ENCODE measurements at places on chromosomes 6 and 20. TPM values are rescaled to one million over a fixed set of nuclear protein-coding genes. Genes with fewer than 3 reads are reported as not detected.

Gene FOXS1
- 15.7 TPM for total RNA-seq

Gene SSTR4
- total RNA-seq = 0.13 TPM

Gene PSMB1
- total RNA-seq = 323 TPM

Gene LST1
- total RNA-seq = not detected

Gene NFATC2
- 0.26 TPM for total RNA-seq

Gene RIPPLY2
- not detected for total RNA-seq

Gene CRISP3
- not detected for total RNA-seq

Gene HSP90AB1
- 370 TPM for total RNA-seq

Gene FLRT3
- 0.06 TPM for total RNA-seq

Gene GRIK2
- total RNA-seq = 0.19 TPM

Gene NRSN1
- total RNA-seq = not detected

Gene PRSS35
- total RNA-seq = 1.6 TPM

Gene PTCRA
- total RNA-seq = not detected

Gene LAMA2
- total RNA-seq = 109 TPM

Gene FOXQ1
- total RNA-seq = 0.06 TPM

Gene PACRG
- 0.12 TPM for total RNA-seq

Gene HLA-F
- total RNA-seq = 40.4 TPM

Gene FAM184A
- total RNA-seq = 1.2 TPM

Gene TAP2
- total RNA-seq = 21.3 TPM

Gene HAO1
- total RNA-seq = not detected

Gene TMEM200A
- 102 TPM for total RNA-seq

Gene ARFGEF3
- total RNA-seq = 0.25 TPM

Gene SCUBE3
- 9.2 TPM for total RNA-seq

Gene XKR7
- not detected for total RNA-seq

Gene CCDC28A
- total RNA-seq = 14.5 TPM

Gene PPP1R14C
- total RNA-seq = 11.3 TPM

Gene PHF10
- 20.5 TPM for total RNA-seq

Gene SRMS
- total RNA-seq = not detected

Gene TRIM31
- not detected for total RNA-seq

Gene IP6K3
- not detected for total RNA-seq

Gene PPP1R16B
- total RNA-seq = 0.75 TPM

Gene PDE7B
- total RNA-seq = 31.0 TPM

Gene CST4
- 0.31 TPM for total RNA-seq

Gene UST
- total RNA-seq = 32.4 TPM

Gene IFNGR1
- total RNA-seq = 66.3 TPM

Gene SNAP91
- total RNA-seq = not detected

Gene SNPH
- total RNA-seq = 6.2 TPM

Gene OR2B6
- total RNA-seq = not detected

Gene TRMT6
- total RNA-seq = 5.4 TPM

Gene UFL1
- 33.1 TPM for total RNA-seq

Gene ADGRF5
- 1.1 TPM for total RNA-seq

Gene COL11A2
- 0.13 TPM for total RNA-seq

Gene ZSCAN31
- 8.0 TPM for total RNA-seq

Gene TUBB2A
- total RNA-seq = 49.3 TPM

Gene HSPA12B
- total RNA-seq = 0.31 TPM

Gene TMEM151B
- total RNA-seq = not detected

Gene RIMS4
- total RNA-seq = not detected

Gene PHACTR3
- not detected for total RNA-seq

Gene DAAM2
- total RNA-seq = 13.6 TPM

Gene PIM1
- 3.7 TPM for total RNA-seq

Gene GUCA1A
- not detected for total RNA-seq

Gene TNXB
- total RNA-seq = 33.9 TPM

Measured in aortic smooth muscle cell (primary cell).